NCI-H187 treated with DMSO at 0.1 percent for 48 hours (cell line): ENCODE measurements at places on chromosomes 7 and 10.

GRCh38 chr7:92798517-92799249 is 37.7 kb downstream of the CDK6 start:
- no peak for DNase-seq

DNA sequence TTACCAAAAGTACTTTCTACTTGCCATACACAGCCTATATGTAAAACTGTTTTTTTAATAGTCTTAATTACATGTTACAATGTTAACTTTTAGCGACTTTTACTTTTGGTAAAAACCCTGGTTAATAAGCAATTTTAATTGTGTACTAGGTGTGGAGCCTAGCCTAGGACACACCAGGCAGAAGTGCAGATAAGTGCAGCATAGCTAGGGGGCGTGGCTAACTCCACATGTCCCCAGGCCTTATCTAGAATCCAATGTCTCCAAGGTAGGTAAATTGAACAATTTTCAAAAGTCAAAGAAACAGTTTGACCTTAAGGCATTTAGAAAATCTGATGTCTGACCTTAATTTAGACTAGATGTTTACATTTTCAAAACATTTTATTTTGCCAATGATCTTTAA is 858.7 kb downstream of the CCSER2 start:
- no peak for DNase-seq

GRCh38 chr7:69635555-69636185 is 37.4 kb downstream of the AUTS2 start:
- no peak for DNase-seq

DNA sequence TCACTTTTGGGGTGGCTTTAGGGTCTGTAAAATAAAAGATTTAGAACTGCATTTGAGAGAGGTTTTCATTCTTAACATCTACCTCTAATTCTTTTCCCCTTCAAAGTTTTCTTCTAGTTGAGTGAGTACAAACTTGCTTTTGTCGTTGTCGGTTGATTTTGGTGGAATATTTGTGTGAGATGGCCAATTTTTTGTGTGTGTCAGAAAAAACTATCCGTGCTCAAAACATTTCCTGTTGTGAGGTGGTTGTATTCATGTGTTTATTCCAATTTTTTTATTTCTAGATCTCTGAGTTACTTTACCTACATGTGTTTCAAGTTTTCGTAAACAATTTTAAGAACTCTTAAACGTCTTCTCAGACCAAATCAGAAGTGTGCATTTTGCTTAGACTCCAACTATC is 1.6 kb downstream of the AHR start:
- DNase-seq = no peak

DNA sequence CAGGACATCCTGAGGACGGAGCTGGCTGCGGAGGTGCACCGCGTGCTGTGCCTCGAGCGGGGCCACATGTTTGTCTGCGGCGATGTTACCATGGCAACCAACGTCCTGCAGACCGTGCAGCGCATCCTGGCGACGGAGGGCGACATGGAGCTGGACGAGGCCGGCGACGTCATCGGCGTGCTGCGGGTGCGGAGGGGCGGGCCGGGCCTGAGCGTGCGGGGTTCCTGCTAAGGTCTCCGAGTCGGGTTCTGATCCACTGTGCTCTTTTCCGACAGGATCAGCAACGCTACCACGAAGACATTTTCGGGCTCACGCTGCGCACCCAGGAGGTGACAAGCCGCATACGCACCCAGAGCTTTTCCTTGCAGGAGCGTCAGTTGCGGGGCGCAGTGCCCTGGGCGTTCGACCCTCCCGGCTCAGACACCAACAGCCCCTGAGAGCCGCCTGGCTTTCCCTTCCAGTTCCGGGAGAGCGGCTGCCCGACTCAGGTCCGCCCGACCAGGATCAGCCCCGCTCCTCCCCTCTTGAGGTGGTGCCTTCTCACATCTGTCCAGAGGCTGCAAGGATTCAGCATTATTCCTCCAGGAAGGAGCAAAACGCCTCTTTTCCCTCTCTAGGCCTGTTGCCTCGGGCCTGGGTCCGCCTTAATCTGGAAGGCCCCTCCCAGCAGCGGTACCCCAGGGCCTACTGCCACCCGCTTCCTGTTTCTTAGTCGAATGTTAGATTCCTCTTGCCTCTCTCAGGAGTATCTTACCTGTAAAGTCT is 10.4 kb downstream of the ATG9B start:
- DNase-seq = no peak

DNA sequence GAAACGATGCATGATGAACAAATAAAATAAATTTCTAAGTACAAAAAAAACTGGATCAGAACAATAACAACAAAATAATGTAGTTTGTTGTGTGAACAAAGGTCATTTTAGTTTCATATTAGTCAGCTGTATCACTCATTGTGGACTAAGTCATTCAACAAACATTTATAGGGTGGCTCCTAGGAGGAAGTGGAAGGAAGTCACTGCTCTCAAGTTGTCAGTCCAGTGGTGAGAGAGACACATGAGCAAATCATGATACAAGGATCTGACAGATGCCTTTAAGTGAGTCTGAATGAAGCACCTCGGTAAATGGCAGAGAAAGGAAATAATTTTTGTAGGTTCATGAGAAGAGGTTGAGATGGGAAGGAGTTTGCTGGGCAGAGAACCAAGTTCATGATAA is 56.8 kb downstream of the EPDR1 start:
- no peak for DNase-seq

DNA sequence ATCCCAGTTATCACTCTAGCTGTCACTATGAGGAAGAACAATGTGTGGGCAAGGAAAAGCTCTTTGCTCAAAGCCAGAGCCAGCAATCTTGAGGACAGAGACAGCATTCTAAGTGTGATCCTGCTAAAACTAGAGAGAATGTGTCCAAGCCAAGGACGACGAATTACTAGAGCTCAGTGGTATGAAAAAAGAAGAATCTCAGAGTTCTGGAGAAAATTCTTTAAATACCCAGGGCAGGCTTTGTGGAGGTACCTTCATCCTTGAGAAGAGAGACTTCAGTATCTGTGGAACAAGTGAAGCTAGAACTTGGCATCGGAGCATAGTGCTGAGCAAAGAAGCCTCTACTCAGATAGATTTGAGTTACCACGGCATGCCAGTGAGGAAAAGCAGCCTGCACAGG is 209.8 kb downstream of the TRIL start:
- no peak for DNase-seq

GRCh38 chr10:35940141-35941041 is 298.3 kb upstream of the FZD8 start:
- no peak for DNase-seq

- no peak for DNase-seq
Observed at GRCh38 chr7:131640686-131641085, 84.3 kb upstream of the PODXL start.

GRCh38 chr7:3950249-3950648 is 649.2 kb downstream of the SDK1 start:
- no peak for DNase-seq

DNA sequence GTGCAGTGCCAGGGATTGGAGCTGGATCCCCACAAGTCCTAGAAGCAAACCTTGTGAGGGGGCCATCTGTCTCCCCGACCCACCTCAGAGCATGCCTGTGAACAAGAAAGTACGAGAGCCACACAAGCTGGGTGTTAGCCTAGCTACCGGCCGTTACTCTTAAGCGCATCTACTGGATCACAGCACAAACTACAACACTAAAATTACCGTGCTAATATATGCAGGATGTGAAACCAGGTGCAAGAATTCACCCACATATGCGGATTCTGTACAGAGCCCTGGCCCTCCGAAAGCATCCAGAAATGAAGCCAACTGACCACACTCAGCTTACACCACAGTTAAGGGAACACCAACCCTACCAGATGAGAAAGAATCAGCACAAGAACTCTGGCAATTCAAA is 16.0 kb upstream of the PRSS1 start:
- DNase-seq = no peak

DNA sequence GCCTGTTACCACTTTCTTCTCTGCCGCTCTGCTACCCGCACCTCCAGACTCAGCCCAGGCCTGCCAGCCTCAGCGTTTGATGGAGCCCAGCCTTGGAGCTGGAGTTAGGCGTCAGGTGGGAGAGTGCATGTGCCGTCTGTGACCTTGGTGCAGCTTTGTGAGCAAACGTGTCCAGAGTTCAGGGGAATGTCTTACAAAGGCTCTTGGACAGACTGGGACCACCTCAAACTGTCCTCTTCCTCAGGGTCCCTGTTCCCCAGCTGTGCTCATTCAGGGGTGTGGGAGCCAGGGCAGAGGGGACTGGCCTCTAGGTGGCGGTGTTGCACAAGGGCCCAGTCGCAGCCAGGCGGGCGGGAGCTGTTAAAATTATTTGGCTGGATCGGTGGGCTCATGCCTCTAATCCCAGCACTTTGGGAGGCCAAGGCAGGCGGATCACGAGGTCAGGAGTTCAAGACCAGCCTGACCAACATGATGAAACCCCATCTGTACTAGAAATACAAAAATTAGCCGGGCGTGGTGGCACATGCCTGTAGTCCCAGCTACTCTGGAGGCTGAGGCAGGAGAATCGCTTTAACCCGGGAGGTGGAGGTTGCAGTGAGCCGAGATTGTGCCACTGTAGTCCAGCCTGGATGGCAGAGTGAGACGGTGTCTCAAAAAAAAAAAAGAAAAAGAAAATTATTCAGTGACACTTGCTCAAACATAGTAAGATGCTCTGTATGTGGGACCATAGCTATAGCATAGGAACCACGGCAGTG is 89.2 kb downstream of the ADCY1 start:
- no peak for DNase-seq

DNA sequence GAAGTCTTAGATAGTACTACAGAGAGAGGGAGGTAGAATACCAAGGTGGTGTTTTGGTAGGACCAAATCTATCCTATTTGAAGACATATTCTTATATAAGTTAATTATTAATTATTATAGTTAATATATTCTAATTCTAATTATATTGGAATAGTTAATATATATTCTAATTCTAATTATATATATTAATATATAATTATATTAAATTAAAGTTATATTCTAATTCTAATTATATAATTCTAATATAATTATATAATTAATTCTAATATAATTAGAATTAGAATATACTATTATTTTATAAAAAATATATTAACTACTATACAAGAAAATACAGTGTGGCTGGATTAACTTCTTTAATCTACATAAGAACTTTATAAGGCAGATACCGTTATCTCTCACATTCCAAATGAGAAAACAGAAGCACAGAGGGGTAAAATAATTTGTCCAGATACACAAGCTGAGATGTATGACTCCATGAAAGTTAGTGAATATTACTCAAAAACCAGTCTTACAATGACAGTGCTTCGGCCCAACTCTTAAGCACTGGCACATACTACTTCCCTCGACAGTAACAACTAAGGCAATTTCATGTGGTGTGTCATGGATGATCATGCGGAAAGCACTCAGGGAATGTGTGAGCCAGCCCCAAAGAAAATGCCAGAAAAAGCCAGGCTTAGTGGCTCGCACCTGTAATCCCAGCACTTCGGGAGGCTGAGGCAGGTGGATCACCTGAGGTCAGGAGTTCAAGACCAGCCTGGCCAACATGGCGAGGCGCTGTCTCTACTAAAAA is 42.6 kb downstream of the TYW1B start:
- DNase-seq = no peak

GRCh38 chr10:18438361-18439126 is 212.8 kb downstream of the NSUN6 start:
- no peak for DNase-seq

GRCh38 chr7:40024048-40024447 is 74.0 kb downstream of the CDK13 start:
- DNase-seq = no peak

- DNase-seq = no peak
Observed at GRCh38 chr7:123270570-123270969, 70.8 kb upstream of the SLC13A1 start.

GRCh38 chr7:134826105-134826504 is 46.7 kb downstream of the CALD1 start:
- DNase-seq = no peak

DNA sequence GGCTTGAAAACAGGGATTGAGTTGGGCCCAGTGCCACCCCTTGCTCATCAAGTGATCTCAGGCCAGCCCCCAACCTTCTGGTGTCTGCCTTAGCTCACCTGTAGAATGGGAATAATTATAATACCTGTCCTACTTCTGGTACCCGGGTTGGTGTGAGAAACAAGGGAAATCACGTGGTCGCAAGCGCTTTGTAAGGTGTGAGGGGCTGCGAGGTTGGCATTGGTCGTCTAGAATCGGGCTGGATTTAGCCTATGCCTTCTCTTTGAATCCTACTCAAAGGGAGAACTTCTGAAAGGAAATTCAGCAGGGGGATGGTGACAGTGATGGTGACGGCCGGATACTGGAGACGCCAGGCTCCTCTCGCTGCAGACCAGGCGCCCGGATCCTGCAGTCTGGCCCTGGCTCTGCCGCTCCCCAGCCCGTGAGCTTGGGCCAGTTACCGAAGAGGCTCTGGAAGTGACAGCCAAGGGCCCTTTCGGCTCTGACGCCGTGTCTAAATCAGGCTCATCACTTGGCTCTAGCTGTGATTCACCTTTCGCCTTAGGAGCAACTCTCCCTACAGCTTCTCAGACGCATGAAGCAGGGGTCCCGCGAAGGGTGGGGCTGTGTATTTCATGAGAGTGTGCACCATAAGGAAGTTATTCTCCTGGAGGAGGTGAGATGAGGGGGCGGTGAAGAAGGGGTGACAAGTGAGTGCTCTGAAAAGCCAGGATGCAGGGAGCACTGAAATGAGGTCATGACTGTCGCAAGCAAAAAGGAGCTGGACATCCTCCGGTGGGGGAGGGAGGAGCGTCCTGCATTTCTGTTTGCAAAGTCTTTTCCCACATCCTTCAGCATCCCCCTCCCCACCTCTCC is 4.0 kb upstream of the CREB5 start:
- no peak for DNase-seq

DNA sequence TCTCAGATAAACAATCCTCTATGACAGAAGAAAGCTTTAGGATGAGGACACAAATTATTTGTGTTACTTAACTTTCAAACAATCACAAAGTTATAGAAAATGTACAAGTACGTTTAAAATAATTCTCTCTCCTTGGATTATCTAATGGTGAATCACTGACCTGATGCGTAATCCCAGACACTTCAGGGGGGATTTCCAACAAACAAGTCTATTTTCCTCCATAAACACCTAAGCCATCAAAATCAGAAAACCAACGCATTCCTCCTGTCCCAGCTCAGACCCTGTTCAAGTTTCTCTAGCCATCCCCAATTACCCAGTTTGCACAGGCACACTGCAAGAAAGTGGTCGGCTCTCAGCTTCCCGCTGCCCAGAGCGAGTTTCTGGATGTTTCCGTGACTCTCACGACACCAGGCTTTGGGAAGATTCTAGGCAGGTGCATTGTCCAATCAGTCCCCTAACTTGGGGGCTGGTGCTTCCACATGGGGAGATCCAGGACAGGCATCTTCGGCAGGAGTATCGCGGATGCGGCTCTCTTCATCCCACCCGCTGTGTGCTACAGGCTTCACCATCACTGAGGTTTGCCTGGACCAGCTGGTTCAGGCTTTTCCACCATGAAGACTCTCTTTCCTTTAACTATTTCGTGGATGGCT is 200.0 kb downstream of the ZMYND11 start:
- no peak for DNase-seq

- DNase-seq = no peak
Observed at GRCh38 chr10:123787566-123787965, 104.0 kb downstream of the CPXM2 start.

DNA sequence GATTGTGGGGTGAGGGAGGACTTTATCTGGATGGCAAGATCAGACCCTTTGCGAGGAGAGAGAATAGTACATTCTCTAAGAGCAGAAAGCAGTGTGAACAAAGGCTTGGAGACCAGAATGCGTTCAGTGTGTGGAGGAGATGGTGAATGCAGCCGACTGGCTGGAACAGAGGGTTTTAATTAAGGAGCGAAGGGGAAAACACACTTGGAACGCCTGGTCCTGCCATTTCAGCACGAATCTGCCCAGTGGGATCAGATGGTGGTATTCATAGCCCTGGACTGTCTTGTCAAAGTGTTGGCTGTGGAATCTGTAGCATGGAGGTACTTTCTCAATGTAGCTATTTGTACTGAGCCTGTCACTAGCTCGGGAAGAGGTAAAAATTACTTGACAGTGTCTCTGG is 260.9 kb downstream of the SLC25A13 start:
- no peak for DNase-seq
